ENCODE measurements at places on chromosomes 1 and 21.

- no peak for DNase-seq
Measured at GRCh38 chr1:85838238-85838637, 130.0 kb upstream of the ZNHIT6 start.

DNA sequence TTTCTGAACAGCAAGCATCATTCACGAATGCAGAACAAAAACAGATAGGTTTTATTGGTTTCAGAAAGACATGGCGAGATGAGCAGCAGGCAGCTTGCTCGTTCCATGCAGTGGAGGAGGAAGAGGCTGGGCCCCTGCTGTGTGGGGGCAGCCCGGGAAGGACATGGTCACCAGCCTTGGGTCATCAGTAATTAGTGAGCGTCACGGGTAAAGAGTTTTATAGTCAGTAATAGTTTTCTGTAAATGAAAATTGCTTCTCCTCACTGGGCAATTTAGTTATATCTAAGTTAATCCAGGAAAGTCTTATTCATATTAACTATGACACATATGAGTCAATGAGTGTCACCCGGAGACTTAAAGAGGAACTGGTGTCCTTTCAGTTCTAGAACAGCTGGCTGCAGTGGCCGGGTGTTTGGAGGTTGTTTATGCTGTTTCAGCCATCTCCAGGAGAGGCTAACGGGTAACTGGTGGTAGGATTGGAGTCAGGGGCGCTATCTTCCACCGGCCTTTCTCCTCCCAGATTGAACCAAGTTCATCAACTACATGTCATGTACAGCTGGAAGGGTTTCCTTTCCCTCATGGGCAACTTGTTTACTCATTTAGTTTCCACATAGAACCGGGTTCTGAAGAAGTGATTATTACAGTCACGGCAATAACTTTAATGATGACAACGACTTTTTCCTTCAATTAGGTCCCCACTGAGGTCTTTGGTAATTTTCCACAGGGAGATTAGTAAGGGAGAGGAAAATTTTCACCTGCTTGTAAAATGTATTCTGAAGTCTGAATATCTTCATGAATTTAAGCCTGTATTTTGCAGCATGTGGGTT lies 34.6 kb upstream of the SLC45A1 start:
- no peak for DNase-seq

GRCh38 chr1:10686404-10687040 lies 109.9 kb downstream of the CASZ1 start:
- no peak for DNase-seq

- no peak for DNase-seq
Measured at GRCh38 chr1:4305526-4306301, 348.7 kb upstream of the AJAP1 start.

- no peak for DNase-seq
Measured at GRCh38 chr1:228194921-228195812, 12.7 kb upstream of the OBSCN start.

DNA sequence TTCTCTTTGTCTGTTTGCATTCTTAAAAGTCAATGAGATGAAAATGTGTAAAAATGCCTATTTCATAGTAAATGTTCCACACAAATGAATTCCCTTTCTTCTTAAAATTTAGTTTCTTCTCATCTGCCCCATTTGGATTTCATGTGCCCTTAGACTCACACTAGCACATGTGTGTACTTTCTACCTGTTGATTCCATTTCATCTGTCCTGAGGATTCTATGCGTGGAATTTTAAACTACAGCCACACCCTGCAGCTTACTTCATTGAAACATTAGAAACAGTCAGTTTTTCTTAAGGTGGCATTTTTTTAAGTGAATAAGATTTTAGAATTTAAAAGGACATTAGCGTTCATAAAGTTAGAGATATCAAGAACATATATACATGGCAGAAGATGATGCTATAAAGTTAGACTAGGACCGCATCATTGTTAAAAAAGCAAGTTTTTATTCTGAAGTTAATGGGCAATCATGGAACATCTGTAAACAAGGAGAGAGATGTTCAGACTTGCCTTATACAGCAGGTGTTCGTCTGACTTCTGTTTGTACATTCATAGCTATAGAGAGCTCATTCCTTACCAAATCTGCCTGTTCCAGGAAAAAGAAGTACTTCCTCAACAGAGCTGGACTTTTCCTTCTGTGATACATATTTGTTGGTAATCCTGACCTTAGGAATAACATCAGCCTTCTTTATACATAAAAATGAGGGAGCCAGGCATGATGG lies 3.9 kb upstream of the TUT4 start:
- DNase-seq = no peak

GRCh38 chr1:224507771-224508523 lies 73.3 kb upstream of the WDR26 start:
- DNase-seq = no peak

DNA sequence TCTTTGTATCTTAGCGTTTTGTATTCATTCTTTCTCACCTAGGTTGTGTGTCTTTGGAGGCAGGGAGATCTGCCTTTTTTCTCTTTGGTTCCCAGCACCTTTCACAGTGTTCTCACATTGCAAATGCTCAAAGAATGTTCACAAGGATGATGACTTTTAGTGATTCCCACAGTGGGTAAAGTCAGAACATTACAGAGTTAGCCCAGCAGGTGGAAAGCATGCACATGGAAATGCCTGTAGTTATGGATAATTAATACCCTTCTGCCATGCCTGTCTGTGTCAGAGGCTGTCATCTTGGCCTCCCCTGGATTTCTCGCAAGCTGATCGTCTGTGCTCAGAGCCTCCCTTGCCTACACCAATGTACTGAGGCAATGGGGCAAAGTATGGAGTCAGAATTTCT lies 458.9 kb downstream of the LMO4 start:
- DNase-seq = no peak

- DNase-seq = no peak
Measured at GRCh38 chr1:94100785-94101612, 19.9 kb downstream of the ABCA4 start.
